ENCODE measurements at places on chromosomes 4 and X.

DNA sequence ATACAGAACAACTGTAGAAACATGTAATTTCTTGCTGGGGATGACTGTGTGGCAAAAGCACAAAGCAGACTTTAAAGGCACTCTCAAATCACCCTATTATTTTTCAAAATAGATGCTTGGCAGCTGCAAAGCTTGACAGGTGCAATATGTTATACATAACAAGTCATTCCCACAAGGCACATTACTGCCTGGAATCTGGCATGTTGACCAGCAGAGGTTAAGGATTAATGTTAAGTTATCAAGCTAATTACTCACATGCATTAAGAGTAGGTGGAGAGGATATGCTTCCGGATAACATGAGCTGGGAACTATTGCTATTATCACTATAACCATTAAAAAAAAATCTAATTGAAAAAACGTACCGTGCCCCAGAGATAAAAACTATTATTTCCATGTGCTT lies 17.8 kb downstream of the ANOS1 start:
- no peak for DNase-seq

DNA sequence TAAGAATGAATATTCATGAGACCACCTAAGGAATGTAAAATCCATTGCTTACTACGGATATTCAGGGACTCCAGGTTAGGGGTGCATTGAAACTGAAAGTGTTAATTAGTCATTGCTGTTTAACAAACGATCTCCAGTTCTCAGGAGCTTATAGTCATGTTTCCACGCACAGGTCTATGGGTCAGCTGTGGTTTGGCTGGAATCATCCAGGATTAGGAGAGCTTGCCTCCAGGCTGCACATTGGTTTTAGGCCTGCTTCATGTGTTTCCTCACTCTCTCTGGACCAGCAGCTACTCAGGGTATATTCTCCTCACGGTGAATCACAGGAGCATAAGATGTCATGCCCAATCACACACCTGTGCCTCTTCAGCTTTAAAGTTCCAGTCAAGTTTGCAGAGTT lies 98.9 kb downstream of the ATXN3L start:
- no peak for DNase-seq

DNA sequence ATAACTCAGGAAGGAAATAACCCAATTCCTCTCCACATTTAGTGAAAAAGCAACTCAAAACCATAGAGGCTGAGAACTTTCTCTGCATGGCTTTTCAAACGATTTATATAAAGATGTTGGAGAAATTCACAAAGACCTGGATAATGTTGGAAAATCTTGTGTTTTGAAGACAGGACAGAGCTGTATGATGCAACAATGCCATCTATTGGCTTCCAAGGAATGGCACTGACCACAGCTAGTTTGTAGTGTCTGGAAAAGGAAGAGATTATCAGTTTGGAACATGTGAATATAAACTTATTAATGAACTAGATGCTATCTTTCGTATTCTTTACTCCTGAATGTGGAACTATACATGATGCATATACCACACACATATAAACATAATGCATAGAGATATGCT lies 503.6 kb downstream of the IL1RAPL1 start:
- DNase-seq: no peak

DNA sequence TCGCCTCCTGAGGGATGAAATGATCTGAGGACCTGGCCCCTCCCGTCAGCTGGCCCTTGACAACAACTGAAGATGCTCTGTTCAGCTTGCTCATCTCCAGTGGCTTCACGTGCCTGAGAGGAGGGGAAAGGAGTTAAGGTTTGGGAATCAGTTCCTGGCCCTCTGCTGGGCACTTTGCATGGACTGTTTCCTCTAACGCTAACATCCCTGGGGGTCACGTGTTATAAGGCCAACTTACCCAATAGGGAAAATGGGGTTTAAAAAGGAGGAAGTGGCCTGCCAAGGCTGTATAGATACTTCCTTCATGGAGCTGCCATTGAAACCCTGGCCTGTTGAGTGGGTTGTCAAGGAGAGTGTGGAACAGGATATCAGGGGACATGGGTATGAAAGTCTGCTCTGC lies 65.6 kb downstream of the OR13H1 start:
- no peak for DNase-seq

GRCh38 chrX:152299787-152300186 lies 151.3 kb downstream of the GABRA3 start:
- no peak for DNase-seq
